ENCODE measurements at places on chromosomes 7 and 10.

DNA sequence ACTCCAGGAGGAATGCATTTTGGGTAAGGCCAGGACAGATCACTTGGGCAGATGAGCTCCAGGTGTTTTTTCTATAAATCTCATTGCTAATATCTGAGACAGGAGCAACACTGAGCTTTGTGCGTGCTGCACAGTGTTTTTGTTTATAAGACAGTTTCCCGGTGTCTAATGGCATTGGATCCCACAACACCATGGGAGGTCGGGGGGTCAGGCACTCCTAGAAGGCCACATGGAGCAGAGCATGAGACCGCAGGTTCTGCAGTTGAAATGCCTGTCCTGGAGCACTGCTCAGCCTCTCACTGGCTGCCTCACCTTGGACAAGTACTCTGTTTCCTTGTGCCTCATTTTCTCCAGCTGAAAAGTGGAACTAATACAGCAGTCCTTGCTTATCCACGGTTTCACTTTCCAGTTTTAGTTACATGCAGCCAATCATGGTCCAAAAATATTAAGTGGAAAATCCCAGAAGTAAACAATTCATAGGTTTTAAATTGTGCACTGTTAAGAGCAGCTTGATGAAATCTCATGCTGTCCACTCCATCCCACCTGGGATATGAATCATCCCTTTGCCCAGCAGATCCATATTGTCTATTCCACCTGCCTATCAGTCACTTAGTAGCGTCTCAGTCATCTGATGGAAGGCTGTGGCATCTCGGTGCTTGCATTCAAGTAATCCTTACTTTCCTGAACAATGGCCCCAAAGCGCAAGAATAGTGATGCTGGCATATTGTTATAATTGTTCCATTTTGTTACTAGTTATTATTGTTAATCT, 35.2 kb downstream of the ATXN7L1 start:
- DNase-seq = no peak

- DNase-seq = no peak
These were observed 2.6 kb downstream of the TMEM243 start for GRCh38 chr7:87216701-87217508.

DNA sequence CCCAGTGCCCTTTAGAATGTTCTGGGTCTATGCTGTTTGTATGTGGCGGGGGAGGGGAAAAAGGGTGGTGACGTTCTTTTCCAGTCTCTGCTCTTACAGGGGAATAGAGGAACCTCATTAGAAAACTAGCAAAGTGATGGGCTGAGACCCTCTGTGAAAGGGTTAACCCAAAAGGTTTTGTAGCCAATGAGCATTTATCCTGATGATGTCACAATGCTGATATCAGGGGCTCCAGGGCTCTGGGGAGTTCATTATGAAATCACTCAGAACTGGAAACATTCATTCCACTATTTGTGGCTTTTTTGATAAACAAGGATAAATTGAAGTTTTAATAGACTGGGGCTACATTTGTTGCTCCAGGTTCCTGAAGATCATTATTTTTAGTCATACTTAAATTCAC, 71.7 kb downstream of the ARID5B start:
- no peak for DNase-seq

DNA sequence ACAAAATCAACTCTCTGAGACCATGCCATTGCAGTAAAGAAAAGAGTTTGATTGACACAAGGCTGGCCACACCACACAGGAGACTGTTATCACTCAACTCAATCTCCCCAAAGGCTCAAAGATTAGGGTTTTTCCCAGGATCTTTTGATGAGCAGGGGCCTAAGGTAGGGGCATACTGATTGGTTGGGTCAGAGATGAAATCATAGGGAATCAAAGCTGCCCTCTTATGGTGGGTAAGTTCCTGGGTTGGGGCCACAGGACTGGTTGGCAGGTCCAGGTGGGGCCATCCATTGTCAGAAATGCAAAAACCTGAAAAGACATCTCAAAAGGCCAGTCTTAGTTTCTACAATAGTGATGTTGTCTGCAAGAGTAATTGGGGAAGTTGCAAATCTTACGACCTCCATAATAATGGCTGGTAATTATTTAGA, 91.6 kb downstream of the AKR1D1 start:
- no peak for DNase-seq

DNA sequence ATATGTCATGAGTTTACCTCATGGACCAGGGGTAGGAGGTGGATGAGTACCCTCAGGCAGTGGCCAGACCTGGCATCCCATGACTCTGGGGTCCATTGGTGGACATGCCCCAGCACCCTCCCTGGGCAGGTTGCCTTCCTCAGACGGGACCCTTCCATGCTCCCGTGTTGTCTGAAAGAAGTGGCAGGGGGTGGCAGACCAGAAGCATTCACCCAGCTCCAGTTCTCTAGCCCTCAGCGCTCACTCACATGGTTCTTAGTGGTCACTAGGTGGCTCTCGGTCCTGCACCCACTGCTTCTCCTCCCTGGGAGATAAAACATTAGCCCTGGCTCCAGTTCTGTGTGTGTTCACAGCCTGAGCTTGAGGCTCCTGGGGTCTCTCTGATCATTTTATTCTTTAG, 6.0 kb downstream of the RBP3 start:
- no peak for DNase-seq

- DNase-seq = no peak
These were observed 270.5 kb upstream of the PODXL start for GRCh38 chr7:131826960-131827359.

DNA sequence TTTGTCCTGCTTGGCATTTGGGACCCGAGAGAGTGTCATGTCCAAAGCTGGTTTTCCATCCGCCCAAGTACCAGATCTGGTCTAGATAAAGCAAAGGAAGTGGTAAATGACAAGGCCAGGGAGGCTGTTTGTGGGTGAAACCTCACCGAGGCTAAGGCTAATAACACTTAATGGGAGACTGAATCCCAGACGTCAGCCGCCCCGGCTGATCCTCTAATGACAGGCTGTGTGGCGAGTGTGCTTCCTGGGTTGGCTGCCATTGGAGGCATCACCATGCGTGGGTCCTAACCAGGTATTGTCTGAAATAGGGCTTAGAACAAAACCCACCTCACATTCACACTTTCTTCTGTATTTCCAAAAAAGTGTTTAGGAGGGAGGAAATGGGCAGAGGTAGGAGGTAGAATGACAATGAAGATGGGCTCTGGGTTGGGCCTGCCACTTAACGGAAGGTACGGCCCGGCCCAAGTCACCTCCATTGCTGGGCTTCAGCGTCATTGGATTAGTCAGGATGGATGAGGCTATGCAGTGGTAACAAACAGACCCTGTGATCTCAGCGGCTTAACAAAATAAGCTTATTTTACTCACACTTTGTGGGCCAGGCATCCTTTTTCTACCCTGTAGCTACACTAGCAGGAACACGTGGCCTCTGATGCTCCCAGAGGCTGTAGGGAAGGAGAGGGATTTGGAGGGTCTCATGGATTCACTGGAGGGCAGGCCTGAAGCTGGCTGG, 59.7 kb downstream of the PROSER2 start:
- DNase-seq = no peak

GRCh38 chr10:103910442-103911012, 7.5 kb downstream of the STN1 start:
- no peak for DNase-seq

DNA sequence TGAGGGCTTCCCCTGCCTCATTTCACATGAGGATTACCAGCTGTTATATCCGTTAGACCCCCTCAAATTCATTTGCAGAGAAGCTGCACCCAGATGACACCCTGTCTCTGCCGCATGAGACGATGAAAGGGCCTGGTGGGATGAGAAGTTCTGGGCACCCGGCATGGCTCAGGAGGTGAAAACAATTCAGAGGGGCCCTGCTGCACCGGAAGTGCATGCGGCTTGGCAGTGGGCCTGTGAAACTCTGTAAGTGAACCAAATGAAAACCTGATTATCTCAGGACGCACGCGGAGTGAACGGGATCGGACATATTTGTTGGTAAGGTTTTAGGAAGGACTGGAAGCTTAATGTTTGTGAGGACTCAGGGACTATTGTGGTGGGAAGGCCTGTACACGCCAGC, 511.2 kb downstream of the TCERG1L start:
- DNase-seq = no peak

GRCh38 chr10:11425676-11426075, 185.8 kb downstream of the USP6NL start:
- DNase-seq = no peak

DNA sequence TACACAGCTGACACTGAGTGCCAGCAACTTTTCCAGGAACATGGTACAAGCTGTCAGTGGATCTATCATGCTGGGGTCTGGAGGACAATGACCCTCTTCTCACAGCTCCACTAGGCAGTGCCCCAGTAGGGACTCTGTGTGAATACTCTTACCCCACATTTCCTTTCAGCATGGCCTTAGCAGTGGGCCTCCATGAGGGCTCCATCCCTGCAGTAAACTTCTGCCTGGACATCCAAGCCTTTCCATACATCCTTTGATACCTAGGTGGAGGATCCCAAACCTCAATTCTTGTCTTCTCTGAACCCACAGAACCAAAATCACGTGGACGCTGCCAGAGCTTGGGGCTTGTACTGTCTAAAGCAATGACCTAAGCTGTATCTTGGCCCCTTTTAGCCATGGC, 116.8 kb downstream of the IQUB start:
- no peak for DNase-seq

- DNase-seq = no peak
These were observed 249.6 kb downstream of the EXOC4 start for GRCh38 chr7:133502498-133502897.

All from NCI-H345 (cell line).